ENCODE measurements at places on chromosomes 7 and 10.

- DNase-seq = no peak
Measured at GRCh38 chr7:3942816-3943745, 642.0 kb downstream of the SDK1 start.

DNA sequence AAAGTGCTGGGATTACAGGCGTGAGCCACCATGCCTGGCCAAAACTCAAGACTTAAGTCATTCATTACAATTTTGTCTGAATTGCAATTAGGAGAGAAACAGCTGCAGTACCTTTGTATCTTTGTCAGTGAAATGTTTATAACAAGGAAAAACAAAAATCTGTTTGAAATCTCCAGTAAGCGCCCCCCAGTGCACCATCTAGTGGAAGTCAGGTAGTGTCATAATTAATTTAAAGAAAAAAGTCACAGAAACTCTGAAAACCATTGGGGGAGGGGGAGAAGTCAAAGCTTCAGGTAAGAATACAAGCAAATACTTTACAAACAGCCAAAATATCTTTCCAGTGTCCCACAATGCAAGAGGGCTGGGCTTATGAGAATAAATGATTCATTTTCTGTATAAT, 2.8 kb downstream of the MPP7 start:
- no peak for DNase-seq

- DNase-seq = no peak
Measured at GRCh38 chr10:7322623-7323022, 88.2 kb downstream of the SFMBT2 start.

DNA sequence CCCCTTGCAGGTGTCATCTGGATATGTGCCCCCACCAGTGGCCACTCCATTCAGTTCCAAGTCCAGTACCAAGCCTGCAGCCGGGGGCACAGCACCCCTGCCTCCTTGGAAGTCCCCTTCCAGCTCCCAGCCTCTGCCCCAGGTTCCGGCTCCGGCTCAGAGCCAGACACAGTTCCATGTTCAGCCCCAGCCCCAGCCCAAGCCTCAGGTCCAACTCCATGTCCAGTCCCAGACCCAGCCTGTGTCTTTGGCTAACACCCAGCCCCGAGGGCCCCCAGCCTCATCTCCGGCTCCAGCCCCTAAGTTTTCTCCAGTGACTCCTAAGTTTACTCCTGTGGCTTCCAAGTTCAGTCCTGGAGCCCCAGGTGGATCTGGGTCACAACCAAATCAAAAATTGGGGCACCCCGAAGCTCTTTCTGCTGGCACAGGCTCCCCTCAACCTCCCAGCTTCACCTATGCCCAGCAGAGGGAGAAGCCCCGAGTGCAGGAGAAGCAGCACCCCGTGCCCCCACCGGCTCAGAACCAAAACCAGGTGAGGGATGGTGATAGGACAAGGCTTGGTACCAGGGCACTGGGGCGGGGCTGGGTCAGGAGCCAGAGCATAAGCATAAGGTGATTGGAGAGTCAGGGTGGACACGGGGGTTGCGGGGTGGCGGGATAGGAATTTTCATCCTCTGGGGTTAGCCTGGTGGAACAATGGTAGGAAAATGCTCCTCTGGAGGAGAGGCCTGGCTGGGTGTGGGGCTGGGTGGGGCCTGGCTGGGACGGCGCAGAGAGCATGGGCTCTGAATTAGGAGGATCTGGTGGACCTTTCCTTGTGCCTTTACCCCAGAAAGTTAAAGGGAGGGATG, 1.9 kb downstream of the ZYX start:
- DNase-seq = no peak

DNA sequence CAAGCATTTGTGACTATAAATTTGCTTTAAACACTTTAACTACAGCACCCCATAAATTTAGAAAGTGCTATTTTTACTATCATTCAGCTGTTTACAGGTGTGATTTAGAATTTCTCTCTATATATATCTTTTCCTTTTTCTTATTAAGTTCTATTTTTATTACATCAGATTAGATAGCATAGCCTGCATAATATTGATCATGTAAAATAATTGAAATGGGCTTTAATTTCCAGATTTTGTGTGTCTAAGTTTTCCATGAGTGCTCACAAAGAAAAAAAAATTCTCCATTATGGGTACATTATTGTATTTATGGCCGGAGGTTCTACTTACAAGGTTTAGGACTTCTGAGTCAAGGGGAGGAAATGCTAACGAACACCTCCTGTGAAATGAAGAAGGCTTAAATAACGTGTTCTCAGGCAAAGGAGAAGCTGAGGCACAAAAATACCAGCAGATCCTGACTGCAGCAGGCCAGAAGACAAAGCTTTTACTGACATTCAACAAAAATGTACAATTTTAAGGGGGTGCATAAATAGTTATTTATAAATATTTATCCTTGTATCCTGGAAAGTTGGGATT, 114.2 kb downstream of the RNF133 start:
- no peak for DNase-seq

DNA sequence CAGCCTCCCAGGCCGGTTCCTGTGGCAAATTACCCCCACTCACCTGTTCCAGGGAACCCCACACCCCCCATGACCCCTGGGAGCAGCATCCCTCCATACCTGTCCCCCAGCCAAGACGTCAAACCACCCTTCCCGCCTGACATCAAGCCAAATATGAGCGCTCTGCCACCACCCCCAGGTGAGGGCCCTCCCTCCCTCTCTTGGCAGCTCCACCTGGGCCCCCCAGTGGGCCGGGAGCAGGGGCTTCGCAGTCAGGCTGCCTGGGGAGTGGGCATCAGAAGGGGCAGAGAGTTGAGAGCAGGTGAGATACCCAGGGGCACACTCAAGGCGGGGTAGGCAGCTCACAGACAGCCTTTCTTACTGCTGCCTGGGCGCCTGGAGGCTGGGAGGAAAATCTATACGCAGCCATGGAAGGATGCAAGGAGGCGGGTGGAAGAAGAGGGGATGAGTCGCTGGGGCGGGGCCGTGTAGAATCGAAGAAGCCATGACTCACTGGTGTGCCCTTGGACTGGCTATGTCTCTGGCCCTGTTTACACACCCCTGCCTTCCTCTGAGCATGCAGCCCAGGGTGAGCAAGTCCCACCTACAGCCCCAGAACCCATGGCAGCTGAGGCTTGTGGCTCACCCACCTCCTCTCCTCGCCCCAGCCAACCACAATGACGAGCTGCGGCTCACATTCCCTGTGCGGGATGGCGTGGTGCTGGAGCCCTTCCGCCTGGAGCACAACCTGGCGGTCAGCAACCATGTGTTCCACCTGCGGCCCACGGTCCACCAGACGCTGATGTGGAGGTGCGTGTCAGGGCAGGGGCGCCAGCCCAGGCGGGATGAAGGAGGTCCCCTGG, 48.6 kb upstream of the PPIF start:
- no peak for DNase-seq

DNA sequence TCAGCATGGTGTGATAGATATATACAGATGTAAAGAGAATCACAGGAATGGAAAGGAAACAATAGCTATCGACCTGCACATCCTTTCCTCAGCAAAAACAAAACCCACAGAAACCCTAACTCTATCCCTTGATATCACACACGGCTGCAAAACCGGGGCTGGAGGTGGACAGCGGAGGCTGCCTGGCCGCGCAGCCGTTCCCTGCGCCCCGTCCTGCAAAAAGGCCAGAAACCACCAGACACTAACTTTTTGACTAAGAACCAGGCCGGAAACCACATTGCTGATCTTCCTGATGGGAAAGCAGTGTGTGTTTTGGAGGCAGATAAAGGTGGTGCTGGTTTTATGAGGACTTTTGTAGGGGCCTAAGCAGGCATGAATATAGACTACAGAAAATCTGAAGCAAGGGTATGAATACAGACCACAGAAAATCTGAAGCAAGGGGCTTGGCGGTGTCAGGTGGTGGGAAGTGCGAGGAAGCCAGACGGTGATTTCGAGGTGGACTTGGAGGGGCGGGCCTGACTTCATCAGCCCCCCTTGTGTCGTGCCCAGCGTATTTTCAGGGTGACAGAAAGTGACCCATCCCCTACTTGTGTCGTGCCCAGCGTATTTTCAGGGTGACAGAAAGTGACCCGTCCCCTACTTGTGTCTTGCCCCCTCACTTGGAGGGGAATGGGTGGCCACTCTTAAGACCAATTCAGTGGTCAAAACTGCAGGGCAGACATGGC, 123.3 kb downstream of the WDR37 start:
- peak; percentile 13 for DNase-seq

DNA sequence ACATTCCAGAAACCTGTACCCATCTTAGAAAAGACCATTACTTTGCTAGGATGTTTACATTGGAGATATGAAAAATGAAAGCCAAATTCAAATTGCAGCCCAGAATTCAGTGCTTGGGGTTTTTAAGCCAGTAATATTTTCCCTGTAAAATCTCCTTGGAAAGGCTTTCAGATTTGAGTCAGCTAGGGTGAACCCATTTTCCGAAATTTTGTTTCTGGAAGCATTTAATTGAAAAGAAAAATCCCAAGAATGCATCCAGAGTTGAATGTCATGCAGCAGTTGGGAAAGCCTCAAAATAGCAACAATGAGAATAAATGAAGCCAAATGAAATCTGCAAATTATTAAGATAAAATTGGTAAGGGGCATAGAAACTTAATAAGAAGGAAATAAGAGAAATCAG, 106.4 kb downstream of the BMPER start:
- DNase-seq = no peak

GRCh38 chr7:47690902-47691558, 109.1 kb upstream of the TNS3 start:
- DNase-seq = no peak

DNA sequence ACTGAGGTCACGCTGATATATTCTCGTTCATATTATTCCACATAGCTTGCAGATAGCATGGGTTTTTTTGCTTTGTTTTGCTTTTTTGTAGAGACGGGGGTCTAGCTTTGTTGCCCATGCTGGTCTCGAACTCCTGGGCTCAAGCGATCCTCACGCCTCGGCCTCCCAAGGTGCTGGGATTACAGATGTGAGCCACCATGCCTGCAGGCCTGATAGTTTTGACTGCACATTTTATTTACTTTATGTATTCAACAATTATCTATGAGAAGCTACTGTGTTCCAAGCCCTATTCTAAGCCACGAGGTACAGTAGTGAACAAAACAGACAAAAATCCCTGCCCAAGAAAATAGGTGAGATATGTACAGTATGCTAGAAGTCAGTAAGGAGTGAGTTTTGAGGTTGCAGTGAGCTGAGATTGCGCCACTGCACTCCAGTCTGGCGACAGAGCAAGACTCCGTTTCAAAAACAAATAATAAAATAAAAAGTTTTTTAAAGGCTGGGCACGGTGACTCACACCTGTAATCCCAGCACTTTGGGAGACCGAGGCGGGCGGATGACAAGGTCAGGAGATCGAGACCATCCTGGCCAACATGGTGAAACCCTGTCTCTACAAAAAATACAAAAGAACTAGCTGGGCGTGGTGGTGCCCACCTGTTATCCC, 1.3 kb upstream of the YWHAG start:
- DNase-seq = peak; percentile 60

GRCh38 chr10:108031505-108031904, 867.0 kb upstream of the SORCS1 start:
- no peak for DNase-seq

DNA sequence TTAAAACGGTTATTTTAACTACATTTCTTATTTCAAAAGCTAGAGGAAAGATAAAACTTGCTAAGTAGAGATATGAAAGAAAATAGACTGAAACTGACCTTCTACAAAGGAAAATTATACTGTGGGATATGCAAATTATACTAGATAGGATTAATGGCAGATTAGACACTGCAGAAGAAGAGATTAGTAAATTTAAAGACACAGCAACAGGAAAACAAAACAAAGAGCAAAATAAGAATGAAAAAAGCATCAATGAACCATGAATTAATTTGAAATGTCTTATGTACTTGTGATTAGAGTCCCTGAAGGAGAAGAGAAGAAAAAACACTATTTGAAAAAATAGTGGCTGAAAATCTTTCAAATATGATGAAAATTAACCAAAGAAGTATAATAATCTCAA, 52.3 kb downstream of the RNF32 start:
- no peak for DNase-seq

DNA sequence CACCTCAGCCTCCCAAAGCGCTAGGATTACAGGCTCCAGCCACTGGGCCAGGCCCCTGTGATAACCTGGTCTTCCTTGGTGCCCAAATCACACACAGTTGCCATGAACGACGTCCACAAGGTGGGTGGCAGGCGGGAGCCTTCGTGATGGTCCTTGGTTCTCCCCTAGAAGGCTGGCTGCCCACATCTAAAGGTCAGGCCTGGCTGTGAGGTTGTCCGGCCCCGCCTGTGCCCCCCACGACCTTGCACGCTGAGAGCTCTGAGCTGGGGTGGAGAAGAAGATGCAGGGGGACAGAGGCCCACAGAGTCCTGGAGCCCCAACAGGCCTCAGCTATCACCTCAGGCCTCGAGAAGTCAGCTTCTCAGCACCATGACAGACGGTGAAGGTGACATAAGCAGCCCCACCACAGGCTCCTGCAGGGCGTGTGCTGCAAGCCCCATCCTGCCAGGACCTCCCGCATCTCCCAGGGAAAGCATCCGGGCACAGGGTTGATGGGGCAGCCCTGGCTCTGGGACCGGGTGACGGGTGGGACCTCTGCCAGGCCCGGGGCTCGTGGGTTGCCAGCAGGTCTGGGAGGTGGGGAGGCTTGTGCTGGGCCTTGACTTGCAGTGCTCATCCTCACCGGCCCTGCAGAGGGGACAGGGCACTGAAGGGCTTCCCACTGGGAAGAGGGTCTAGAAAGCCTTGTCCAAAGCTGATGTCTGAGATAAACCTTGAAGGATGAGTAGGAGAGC, 217.4 kb downstream of the WDR37 start:
- DNase-seq = no peak

- DNase-seq = no peak
Measured at GRCh38 chr7:25456467-25457171, 228.3 kb upstream of the NPVF start.

- no peak for DNase-seq
Measured at GRCh38 chr10:121709675-121710073, 111.4 kb upstream of the FGFR2 start.

GRCh38 chr10:110016039-110016438, 8.3 kb downstream of the ADD3 start:
- no peak for DNase-seq

- DNase-seq = no peak
Measured at GRCh38 chr10:22894714-22895113, 33.1 kb upstream of the ARMC3 start.

DNA sequence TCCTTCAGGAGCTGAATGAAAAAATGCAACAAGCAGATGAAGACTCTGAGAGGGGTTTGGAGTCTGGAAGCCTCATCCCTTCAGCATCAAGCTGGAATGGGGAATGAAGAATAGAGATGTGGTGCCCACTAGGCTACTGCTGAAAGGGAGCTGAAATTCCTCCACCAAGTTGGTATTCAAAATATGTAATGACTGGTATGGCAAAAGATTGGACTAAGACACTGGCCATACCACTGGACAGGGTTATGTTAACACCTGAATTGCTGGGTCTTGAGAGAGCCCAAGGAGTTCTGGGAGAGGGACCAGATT, 5.4 kb downstream of the IFIT2 start:
- no peak for DNase-seq

- no peak for DNase-seq
Measured at GRCh38 chr7:70472601-70473237, 659.2 kb upstream of the GALNT17 start.
